Stimulated activated CD4-positive, alpha-beta T cell treated with anti-CD3 and anti-CD28 coated beads, TNF-alpha, amount 100 ng/mL, for 4 hours (primary cell): ENCODE measurements at places on chromosomes 4 and X.

DNA sequence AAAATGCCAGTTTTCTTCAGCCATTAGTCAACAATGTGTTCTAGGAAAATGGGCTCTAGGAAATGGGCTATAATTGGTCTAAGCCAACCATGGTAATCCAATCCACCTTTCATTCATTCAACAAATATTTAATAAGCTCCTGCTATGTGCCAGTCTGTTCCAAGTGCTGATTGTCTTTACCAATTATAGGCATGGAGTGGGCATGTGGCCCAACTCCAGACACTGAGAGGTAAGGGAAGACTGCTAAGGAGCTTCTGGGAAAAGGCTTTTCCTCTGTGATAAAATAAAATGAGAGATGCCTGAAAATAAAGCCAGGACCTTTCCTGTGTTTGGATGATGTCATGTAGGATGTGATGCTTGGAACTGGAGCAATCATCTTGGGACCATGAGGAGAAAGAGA is 43.3 kb downstream of the HOPX start:
- DNase-seq, result no peak

DNA sequence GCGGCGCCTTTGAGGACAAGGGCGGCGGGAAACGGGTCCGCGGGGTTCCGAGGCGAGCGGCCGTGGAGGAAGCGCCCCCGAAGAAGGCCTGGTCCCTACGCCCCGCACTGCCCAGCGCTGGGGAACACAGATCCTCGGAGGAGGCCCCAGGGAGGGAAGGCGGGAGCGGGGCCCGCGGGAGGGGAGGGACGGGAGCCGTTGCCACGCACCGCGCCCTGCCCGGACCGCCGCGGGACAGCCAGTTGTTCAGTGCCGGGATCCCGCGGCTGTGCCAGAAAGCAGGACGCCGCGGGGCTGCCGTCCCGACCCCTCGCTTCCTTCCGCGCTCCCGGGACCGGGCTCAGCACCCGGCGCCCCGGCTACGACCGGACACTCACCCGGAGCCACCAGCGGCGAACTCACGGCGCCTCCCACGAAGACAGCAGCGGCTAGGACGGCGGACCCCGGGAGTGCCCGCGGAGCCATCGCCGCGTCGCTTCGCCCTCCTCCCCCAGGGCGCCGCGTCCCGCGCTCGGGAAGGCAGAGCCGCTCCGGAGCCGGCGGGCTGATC is 278 bp downstream of the RELL1 start:
- DNase-seq, result peak; percentile 23

GRCh38 chr4:121764702-121765367 is at the start of gene SMIM43:
Gene SMIM43, minus strand, starts transcription at chr4:121765164. Its CDS starts 59 bp downstream, at chr4:121765105.
- no peak for DNase-seq

GRCh38 chrX:118536204-118536603 is 40.6 kb downstream of the DOCK11 start:
- DNase-seq, result no peak

DNA sequence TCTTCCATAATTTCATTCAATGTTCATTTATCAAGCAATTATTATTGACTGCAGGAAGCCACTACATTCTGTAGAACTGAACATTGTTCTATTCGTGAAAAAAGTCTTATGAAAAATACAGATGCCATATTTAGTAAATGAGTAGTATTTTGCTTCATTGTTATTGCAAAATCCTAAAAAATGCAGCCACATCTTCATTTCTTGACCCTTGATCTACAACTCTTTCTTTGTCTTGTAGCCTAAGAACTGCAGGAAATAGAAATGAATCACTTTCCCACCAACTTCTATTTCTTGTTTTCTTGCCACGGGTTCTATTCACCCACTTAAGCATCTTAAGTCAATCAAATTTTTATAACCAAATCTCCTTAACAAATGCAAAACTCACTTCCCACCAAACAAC is 63.3 kb downstream of the KCNIP4 start:
- DNase-seq, result no peak

- DNase-seq, result no peak
These were observed 112.5 kb downstream of the AFF1 start for GRCh38 chr4:87047281-87047798.

DNA sequence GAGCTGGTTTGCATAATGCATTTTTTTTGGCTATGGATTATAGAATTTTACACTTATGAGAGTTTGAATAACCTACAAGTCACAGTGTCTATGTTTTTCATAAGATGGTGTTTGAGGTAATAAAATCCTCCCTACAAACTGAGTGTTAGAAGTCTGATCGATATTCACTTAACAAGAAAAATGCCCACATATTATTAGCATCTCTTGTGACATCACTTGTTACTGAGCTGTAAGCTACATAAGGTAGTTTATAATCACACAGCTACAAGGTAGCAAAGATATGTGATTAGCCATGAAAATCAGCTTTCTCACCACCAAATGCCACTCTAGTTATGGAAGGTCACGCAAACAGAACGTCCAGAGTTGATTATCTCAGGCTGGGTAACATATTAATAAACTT is 669.6 kb downstream of the PCDH18 start:
- no peak for DNase-seq

GRCh38 chr4:1644891-1645657 is 39.0 kb downstream of the FAM53A start:
- no peak for DNase-seq

GRCh38 chr4:131258361-131258760 is 1890.7 kb upstream of the PCDH10 start:
- DNase-seq, result no peak

GRCh38 chrX:47751670-47752069 is 85.0 kb upstream of the ZNF81 start:
- peak; percentile 1 for DNase-seq

- DNase-seq, result no peak
These were observed 1087.4 kb upstream of the SLIT2 start for GRCh38 chr4:19164334-19164733.

DNA sequence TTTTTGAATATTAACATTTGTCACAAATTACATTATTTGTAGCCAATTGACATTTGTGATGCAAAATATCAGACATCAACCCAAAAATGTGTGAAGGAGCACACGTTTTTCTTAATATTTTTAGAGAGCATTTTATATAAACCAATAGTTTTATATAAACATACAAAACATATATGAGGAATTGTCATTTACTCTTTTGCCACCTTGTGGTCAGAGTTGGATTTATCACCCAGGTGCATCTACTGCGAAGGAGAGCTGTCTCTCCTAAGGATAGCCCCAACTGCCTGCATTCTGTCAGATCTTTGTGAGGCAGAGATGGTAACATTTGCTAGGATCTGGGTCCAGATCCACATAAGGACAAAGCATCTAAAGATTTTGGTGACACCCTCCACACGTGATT is 2.5 kb upstream of the USP27X start:
- DNase-seq, result no peak

DNA sequence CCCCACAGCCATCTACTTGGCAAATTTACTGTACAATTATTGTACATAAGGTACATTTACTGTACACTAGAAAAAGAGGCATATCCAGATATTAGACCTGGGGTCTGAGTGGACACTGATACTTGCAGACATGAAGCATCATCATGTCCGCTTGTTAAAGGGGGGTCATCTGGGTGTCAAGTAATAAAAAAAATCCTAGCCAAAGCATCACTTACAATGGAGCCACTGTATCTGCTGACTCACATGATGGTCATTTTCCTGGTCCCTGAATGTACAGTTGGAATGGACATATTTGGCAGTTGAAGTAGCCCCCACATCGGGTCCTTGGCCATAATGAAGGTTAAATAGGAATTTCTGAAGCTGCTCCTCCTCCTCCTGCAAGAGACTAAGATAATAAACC is 228.8 kb downstream of the THOC2 start:
- no peak for DNase-seq

DNA sequence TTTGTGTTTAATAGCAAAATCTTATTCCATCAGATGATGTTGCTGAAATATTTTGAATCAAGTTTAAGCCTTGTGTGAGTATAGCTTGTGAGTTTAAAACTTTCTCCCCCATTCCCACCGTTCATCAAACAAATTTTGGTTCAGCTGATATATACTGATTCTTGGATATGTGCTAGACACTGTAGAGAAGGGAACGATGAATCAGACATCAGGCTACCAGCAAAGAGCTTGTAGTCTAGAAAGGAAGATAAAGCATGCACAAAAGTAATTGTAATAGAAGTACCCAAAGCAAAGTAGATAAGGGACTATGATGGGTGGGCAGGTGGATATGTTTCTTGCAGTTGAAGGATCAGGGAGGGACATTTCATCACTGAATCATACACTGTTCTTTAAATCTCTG is 131.9 kb downstream of the AKAP4 start:
- DNase-seq, result no peak

DNA sequence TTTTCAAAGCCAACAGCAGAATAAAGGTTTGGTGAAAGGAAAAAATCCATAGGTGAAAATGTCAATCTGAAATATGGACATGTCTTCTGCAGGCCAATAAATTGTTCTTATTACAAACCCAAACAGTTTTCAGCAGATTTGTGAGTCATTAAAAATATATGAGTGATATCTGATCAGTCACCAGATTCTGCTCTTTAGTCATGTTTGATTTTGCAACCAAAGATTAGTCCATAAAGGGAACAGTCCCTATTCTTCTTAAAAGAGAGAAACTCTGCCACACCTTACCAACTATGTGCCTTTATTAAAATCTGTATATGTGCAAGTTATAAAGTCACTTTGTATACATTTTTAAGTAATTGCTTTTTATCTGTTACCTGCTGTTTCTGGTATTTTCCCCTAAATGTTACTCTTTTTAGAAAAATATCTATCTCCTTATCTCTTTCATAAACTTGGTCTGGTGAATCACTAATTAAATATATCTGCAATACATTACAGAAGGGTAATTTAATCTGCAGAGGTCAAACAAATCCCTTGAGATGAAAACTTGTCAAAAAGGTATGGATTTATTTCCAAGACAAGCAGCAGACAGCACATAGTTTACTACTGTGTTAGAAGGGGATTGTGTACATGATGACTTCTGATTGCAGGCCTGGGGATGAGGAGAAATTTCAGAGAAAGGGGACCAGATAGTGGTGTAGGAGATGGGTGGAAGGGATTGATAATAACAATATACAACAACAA is 322.9 kb upstream of the NWD2 start:
- no peak for DNase-seq

DNA sequence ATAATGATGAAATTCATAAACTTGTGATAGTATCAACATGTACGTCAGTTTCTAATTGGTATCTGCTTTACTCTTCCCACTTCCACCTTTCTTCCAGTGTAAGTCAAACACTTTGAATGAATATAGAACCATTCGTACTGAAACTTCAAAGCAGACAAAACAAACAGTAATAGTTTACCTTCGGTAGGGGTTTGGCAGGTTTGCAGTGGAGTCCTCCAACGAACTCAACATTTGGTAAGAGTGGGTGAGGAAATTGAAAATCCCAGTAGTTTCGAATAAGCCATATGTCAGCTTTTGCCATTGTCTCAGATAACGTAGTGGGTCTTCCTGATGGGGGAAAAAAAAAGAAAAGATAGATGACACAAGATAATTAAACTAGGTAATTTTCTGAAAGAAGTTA is 2.2 kb downstream of the UGT2B4 start:
- no peak for DNase-seq

DNA sequence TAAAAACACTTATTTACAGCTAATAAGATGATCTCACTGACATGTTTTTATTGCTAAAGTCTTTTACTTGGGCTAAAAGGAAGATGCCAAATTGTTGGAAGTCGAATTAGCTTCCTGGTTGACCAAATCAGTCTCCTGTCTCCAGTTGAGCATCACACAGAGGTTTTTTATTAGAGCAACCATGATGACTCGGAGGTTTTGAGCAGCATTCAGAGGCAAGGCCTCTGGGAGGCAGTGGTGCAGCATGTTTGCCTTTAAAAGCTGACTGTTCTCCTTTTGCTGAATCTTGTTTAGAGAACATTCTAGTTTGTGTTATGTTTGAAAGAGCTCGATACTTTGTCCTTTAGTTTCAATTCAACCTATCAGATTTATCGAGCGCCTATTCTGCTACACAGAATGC is 2.1 kb downstream of the UCHL1 start:
- DNase-seq, result no peak

GRCh38 chrX:114582698-114583395 is 1.0 kb upstream of the HTR2C start:
- no peak for DNase-seq

GRCh38 chrX:133482056-133482952 is 67.0 kb upstream of the GPC4 start:
- no peak for DNase-seq

- no peak for DNase-seq
These were observed 67.9 kb upstream of the PCDH19 start for GRCh38 chrX:100477958-100478357.

DNA sequence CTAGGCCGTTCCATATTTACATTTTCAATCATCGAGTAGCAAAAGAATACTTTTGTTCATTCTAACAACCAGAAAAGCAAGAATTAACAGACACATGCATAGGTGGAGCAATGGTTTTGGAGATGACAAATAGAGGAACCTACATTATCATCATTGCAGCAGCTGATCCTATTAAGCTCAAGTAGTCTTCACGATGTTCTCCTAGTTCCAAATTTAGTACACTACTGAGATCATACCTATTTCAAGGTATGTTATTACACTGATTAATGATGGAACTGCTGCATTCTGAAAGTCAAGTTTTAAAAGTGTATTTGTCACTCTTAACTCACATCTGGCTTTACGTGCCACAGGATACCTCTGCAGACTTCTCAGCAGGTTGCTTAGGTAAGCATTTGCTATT is 87.4 kb downstream of the ADGRA3 start:
- DNase-seq, result no peak

GRCh38 chr4:147813109-147813773 is 81.4 kb downstream of the ARHGAP10 start:
- no peak for DNase-seq

- DNase-seq, result peak; percentile 69
These were observed at the start of gene PUDP for GRCh38 chrX:7147978-7148854. Gene PUDP, minus strand, starts transcription at chrX:7148153. Its CDS starts 40 bp downstream, at chrX:7148113.

- no peak for DNase-seq
These were observed 37.3 kb upstream of the LPAR4 start for GRCh38 chrX:78710171-78710570.

DNA sequence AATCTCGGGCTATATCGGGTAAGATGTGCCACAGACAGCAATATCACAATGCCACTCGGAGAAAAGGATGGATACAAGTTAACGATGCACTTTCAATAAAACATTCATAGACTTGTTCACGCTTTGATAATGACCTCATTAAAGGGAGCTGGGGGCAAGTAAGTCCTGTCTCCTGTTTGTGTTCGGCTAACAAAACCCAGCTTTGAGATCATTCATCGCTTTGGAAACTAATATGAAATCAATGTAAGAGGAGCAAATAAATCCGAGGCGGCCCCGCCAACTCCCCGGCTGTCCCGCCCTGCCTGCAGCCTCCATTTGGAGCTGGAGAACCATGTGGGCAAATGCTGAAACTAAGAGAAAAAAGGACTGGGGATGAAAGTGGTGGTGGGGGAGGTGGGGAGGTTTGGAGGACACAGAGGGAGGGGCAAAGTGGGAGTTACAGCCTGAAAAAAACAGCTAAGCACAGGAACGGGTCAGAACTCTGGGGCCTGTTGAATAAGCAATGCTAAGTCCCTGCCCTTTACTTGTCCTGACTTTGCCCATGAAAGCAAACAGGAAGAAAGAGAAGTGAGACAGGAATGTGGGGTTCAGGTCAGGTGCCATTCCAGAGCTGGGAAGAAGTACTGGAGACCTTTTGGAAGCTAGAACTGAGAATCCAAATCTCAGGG is 3.5 kb upstream of the GSX2 start:
- DNase-seq, result no peak
